Natural killer cell (primary cell): ENCODE measurements at places on chromosomes 13 and 19. TPM values are rescaled to one million over a fixed set of nuclear protein-coding genes. Genes with fewer than 3 reads are reported as not detected.

Gene LIM2
- total RNA-seq = 8.5 TPM

Gene RPS19
- 1,814 TPM for total RNA-seq

Gene NALCN
- total RNA-seq = not detected

Gene LRRC8E
- not detected for total RNA-seq

Gene PINLYP
- total RNA-seq = 3.0 TPM

Gene LYL1
- 6.7 TPM for total RNA-seq

Gene POU2F2
- total RNA-seq = 27.3 TPM

DNA sequence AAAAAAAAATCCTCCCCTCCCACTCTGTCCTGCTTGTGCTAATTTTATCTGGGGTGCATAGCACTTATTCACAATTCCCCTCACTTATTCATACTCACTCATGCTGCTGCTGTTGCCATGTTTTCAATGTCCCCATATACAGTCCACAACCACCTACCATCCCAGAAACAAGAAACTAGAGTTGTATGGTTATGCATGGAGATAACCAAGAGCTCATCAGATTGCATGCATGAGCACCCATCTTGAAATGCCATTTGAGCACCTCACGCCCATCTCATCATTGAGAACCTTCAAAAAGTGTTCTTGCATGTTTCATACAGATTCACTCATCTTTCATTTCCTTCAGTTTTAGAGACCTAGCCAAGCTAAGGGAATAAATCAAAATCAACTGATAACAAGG lies 15.1 kb upstream of the N4BP2L2 start:
- no peak for DNase-seq

DNA sequence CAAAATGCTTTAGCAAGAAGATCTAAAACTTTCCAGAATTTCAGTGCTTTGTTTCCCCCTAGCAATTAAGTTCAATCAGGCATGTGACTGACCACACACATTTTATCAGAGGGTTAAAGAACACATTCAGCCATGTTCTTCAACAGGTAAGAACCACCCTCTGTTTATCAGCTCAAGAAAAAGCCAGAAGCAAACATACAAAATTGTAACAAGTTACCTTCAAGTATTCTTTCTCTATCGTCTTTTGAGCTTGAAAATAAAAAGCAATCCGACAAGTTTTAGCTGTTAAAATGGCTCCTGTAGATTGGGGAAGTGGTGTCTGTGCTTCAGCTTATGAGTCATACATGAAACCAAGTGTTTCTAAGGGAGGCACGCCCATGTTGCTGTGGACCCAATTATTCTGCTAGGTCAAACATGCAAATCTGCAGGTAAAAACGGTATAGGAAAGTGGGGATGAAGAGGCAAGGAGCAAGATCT lies at the start of gene ELF1:
Gene ELF1, minus strand, starts transcription at position 306 of the 477 bp plus-strand sequence. CDS start 37,262 bp downstream, outside the sequence.
- peak; percentile 32 for DNase-seq

DNA sequence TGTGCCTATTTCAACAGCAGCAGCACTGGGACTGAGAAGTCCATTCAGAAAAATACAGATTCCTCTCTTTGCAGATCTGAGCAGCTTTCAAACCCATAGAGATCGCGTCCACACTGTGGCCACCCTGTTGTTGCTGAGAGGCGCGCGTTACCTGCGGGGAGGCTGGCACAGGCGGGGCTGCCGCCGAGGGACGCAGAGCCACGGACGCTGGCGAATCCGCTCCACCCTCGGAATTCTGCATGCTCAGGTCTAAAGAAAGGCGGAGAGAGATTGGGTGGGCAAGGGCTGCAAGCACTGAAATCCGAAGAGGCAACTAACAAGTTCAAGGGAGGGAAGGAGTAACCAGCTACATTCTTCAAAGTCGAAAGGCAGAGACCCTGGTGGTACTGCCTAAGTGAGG lies 63.0 kb downstream of the RFX2 start:
- peak; percentile 10 for DNase-seq

- no peak for DNase-seq
These were observed 877.2 kb upstream of the PCDH20 start for GRCh38 chr13:62292714-62293480.

GRCh38 chr19:16394681-16395375 lies 70.2 kb downstream of the KLF2 start:
- no peak for DNase-seq

DNA sequence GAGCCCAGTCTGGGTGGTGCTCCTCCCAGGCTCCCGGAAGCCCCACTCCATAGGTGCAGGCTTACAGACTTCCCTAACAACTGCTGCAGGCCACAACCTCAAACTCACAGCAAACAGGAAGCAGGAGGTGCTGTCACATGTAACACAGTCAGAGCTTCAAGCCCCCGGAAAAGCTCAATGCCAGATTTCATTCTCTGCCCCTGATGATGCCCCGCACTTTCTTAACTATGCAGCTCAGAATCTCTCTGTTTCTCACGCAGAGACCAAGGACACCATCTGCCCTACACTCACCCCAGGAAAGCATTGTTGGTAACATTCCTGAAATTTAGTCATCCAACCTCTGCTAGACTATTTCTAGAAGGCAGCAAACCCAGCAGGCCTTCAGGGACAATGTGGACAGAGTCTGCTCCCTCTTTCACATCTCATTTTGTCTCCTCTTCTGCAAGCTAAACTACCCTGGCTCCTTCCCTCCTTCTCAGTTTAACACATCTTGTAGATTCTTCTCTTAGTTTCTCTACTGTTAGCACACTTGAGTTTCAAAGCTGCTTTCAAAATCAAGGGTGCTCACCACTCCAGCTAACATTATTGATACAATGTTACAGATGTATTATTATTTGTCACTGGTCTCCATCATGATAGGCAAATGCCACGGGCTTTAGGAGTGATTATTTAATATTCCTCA lies 162.5 kb downstream of the KCTD12 start:
- no peak for DNase-seq

DNA sequence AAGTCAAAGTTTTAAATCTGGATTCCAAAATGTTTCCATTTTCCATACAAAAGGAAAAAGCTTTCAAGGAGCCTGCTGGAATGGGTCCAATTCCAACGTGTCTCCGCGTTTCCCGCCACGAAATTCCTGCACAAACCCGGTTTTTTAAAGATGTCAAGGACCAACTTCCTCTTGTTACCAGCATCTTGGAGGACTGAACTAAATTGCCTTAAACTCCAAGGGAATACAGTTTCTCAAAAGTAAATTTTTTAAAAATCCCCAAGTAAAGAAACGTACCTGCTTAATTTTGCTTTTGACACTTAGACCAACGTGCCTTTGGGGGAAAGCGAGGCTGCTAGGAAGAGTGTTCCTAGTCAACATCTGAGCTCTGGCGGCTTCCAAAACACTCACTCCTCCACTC lies 12.3 kb upstream of the SOX1 start:
- DNase-seq = no peak
